Caudate nucleus (tissue), 63 donors: ENCODE measurements at places on chromosomes 3 and 15.

DNA sequence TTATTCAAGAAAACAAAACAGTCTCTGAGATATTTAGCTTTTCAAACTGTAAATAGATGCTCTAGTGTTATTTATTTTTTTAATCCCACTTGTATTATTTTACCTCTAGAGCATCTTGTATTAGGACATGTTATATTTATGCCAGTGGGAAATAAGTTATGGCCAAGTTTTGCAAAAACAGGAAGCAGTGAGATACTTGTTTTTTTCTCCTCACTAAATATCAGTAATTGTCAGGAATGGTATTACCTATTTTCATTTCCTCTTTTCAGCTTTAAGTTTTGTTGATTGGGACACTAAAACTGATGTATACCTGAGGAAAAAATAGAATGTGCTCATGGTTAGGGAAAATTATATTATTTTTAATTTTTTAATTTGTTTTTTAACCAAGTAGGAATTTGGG lies 8.6 kb upstream of the IL20RB start:
- DNase-seq = no peak

DNA sequence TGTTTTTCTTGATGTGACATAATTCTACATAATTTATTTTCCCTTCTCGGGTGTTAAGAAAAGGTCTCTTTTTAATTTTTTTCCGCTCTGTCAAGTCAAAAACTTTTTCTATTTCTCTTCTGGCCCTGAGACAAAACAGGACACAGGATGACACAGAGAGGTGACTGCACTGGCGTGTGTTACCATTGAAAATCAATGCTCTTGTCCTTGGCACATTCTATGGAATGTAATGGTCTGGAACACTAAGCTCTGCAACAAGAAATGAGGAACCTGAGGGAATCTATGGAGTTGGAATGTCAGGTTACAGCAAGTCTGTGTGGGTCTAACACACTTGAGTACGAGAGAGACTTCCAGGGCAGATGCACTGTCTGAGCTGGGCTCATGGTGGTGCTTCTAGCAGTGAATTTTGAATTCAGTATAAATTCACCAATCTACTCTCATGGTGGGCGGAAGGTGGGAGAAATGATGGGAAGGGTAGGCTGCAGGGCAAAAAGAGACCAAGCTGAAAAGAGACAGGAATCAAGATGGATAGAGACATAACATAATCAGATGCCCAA lies 508.3 kb downstream of the TUSC7 start:
- DNase-seq = peak; percentile 43

DNA sequence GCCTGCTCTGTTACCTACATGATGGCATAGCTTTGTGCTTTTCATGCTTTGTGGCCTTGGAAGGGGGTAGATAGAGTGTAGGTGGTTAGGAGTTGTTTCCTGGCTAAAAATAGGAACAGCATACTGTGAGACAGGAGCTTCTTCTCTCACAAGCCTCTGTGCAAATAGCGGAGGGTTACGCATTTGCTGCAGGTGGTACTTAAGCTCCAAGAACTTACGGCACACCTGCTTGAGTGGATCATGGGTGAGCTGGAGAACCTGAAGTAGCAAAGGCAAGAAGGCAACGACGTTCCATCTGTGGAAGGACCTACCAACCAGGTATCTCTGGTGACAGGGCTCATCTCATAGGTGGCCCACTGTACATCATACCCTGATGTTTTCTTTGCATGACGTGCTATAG lies 66.0 kb downstream of the ST6GAL1 start:
- no peak for DNase-seq

- DNase-seq = no peak
Measured at GRCh38 chr3:195117978-195118581, 152.9 kb downstream of the XXYLT1 start.

DNA sequence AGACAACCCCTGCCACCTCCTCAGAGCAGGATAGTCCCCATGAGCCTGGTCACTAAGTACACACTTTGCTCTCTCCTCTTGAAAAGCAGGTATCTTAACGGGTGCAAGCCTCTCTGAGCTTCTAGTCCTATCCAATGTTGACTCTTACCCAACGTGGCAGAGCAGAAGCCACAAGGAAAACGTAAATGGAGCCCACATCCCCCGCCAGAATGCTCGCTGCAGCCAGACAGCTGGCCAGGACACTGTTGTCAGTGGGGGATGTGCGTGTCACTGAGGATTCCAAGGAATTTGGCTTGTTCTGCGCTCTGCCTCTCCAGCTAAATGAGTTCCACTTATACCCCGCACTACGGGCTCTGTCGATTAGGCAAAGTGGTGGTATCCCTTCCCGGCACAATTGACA lies 67.8 kb upstream of the IGF1R start:
- no peak for DNase-seq

GRCh38 chr15:74460298-74460697 lies 662 bp downstream of the UBL7 start:
- DNase-seq = no peak

- DNase-seq = no peak
Measured at GRCh38 chr3:194007592-194008337, 128.2 kb upstream of the HES1 start.

DNA sequence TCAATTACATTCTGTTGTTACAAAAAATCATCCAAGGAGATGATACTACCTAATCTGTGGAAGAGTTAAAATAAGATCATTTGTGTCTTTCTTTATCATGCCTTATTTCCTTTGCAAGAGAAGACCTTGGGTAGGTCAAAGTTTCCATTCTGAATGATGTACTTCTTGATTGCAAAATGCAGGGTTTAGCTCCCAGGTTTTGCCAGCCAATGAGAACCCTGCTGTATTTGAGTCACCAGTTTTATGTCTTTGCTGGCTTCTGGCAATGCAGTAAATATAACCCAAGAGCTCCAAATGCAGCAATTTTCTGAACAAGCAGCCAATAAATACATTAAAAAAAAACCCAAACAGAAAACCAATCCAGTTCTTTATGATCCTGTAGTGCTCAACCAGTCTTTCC lies 204.9 kb downstream of the CADPS start:
- DNase-seq = no peak

DNA sequence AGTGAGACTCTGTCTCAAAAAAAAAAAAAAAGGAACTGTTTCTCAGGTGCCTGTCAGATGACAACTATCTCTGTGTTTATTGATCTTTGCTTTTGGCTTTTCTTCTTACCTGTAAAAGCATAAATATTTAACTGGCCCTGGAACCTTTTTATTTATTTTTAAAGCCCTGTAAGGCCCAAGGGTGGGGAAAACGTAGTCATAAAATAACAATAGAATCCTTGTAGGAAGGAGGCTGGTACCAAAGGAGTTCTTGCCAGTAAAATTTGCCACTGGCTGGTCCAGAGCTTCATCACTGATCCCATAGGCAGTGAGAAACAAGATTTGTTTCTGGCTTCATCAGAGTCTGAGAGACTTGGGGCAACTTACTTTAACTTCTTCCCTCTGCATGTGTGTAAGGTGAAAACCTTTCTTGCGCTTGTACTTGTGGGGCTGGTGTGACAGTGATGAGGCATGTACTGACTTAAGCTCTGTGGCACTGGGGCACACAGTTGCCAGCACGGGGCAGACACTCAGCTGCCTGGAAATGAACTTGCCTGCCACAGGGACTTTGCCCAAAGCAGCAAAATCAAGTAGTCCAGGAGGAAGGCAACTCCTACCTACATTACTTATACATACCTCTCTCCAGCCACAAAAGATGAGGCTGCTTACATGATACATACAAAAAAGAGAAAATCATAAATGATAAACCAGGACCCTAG lies 19.6 kb downstream of the B4GALT4 start:
- DNase-seq = no peak

GRCh38 chr15:101288905-101289513 lies 6.0 kb downstream of the SNRPA1 start:
- DNase-seq = no peak
